AG04449 (cell line): ENCODE measurements at places on chromosomes 3 and 15.

GRCh38 chr15:91965501-91966193 lies 112.1 kb downstream of the SLCO3A1 start:
- no peak for DNase-seq

DNA sequence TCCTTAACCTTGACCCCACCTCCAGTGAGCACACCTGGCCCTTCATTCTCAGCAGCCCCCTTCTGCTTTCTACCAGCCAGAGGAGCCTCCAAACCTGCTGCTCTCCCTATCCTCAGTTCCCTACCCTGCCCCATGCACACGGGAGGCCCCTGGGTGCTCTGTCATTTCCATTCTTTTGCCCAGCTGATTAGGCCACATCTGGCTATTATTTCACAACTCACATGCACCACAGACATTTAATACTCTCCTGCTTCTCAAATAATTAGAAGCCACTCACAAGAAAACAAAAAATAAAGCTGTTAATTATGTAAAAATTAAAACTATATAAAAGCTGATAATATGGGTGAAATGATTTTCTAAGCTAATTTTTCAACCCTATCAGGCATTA lies 50.7 kb downstream of the MYLK start:
- no peak for DNase-seq

GRCh38 chr3:167978071-167978470 lies 117.7 kb downstream of the GOLIM4 start:
- DNase-seq: no peak

DNA sequence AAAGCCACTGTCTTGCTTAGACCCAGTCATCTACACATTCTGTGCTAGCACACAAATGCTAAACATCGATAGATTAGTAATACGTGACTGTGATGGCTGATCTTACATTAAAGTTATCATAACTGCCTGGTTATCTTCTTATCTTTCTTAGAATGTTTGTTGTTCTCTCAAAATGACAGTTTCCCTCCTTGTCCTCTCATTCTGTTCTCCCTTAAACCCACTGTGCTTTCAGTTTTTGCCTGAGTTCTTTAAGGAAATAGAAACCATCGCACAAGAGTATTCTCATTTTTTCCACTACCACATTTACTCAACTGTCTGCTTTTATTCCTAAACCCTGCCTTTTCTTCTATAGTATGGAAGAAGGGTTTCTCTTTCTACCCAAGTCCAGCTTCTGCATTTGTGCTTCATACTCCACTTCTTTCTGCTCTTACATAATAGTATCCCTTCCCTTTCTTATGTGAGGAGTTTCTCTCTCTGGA lies 17.1 kb downstream of the STX19 start:
- no peak for DNase-seq

DNA sequence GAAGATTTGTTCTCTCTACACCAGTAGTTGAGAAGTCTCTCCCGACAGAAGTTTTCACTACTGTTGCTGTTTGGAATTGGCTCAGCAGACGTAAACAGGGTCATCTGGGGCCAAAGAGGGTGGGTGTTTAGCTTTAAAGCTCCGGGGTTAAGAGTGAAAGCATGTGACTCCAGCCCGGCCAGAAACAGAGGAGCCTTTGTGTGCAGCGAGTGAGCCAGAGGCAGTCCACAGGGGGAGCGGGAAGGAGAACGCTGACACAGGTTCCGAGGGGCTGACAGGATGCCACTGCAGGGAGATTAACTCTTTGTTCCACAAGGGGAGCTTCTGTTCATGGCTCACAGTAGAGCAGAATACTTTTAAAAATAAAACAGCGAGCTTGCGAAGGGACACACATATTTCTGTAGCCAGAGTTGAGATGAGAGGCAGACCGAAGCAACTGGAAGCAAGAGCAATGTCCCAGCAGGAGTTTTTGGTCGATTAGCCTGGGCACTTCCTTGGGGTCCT lies 26.9 kb downstream of the BMF start:
- DNase-seq: no peak

DNA sequence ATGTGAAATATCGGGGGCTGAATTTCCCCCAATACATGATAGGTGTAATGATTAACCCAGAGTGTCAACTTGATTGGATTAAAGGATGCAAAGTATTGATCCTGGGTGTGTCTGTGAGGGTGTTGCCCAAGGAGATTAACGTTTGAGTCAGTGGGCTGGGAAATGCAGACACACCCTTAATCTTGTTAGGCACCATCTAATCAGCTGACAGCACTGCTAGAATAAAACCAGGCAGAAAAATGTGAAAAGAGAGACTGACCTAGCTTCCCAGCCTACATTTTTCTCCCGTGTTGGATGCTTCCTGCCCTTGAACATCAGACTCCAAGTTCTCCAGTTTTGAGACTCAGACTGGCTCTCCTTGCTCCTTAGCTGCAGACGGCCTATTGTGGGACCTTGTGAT lies 247.8 kb downstream of the OTOL1 start:
- DNase-seq: no peak

- DNase-seq: no peak
Observed at GRCh38 chr3:26535151-26535550, 87.4 kb upstream of the LRRC3B start.

GRCh38 chr3:140896997-140897396 lies 44.6 kb upstream of the SLC25A36 start:
- DNase-seq: no peak

- DNase-seq: no peak
Observed at GRCh38 chr3:151203051-151203420, at the start of gene GPR171. GPR171 (minus strand) TSS chr3:151203216; CDS start chr3:151199386, 3,830 bp downstream.

DNA sequence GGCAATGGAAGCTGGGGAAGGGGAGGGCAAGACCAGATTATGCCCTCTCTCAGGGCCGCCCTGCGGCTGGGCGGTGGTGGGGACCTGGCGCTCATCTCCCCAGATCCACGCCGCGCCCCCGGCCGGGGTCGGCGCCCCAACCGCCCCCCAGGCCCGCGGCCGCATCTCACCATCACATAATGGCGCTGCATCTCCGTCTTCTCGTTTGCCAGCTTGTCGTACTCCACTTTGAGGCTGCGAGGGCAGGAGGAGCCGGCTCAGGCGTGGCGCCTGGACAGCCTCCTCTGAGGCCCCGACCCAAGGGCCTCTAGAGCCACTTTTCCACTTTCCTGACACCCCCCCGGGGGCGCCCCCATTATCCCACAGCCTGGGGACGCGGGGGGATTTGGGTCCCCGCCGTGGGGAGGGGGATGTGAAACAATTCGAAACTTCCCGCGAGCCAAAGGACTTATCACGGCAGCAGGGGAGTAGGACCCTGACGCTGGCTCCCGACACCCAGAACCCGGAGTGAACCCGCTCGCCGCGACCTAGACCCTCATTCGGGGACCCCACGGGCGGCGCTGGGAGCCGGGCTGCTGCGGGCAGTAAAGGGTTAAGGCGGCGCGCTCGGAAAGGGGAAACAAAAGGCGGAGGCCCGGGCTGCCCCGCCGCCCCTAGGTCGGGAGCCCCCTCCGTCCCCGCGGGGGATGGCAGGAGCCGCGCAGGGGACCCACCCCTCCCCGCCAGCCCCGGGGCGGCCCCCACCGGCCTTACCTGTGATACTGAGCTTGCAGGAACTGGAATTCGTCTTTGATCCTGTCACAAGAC lies 2.1 kb downstream of the TLE3 start:
- DNase-seq: no peak

GRCh38 chr15:65766422-65767263 lies 25.4 kb downstream of the DENND4A start:
- no peak for DNase-seq

DNA sequence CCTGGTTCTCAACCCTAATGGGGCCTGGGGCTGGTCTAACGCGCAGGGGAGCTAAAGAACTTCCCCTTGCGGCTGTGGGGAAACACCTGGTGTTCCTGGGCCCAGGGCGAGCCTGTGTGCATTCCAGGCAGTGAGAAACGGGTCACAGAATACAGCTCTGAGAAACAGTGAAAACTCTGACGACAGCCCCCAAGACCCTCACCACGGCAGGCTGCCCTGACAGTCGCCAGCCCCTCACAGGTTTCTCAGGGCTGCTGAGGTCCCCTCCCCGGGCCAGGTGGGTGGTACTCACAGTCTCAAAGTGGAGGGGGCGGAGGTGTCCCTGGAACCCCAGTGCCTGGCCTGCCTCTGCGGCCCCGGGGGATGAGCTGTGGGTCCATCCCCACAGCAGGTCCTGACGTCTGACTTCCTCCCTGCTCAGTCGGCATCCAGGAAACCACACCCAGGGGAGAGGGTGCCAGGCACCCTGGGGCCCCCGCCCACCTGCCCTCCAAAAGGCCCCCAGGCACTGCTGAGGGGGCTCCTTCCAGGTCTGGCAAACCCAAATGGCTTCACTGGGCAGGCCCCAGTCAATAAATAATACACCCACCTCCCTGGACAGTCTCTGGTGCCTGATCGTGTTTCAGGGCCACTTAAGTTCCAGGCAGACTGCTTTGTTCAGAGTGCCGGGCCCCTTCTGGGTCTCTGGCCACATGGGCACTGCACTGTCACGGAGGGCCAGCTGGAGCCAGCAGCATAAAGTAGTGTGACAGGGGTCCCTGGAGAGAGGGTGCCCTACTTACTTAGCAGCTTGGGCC lies 57.7 kb downstream of the IQSEC1 start:
- DNase-seq: no peak

DNA sequence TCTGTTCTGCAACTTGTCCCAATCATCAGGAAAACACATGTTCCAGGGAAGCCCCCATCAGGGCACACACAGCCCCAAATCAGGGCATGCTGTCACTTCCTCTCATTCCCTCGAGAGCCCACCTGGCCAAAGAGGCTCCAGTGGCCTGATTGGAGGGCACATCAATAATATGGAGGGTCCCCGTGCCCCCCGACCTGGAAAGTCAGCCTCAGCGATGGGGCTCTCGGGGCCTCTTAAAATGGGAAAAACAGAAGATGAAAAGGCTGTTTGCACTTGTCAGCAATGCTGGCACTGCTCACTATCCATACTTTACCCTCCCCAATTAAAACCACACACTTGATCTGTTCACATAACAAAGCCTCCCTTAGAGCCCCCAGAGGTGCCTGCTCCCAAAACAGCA lies 172.9 kb upstream of the NSMCE3 start:
- no peak for DNase-seq

GRCh38 chr3:39109086-39109485 lies 1.6 kb downstream of the TTC21A start:
- DNase-seq: no peak

DNA sequence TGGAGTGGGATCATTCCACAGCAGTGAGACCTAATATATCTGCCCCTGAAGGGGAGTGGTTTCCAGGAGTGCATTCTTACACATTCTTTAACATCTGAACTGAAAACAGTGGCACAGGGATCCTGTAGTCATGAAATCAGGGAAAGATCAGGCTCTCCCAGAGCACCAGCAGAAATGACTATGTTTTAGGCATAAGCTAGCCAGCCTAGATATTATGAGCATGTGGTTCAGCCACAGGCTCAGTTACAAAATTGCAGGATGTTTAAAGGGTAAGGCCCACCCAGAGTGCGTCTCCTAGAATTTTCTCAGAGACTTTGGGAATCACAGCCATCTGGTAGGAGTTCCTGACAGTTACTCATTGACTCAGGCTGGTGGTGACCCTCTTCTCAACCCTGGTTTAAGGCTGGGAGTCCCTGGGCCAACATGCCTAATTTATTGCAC lies 20.9 kb downstream of the FSTL1 start:
- DNase-seq: no peak

DNA sequence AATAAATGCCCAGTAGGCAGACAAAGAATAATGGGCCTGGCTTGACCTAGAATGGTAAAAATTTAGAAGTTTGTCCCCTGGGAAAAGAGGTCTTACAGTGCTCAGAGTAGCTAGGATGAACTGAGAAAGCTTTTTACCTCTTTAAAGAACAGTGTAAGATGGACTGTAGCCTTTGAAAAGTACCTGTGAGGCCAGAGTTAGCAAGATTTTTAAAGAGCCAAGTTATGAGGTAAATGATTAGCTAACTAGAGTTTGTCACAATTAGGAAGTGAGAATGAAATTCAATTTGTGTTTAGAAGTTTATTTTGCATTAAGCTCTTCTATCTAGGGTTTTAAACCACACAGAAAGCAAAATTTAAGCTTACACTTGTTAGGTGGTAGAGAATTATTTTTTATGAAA lies 480.9 kb downstream of the ZIC1 start:
- no peak for DNase-seq

GRCh38 chr15:60656041-60656440 lies 177.1 kb upstream of the ICE2 start:
- no peak for DNase-seq

DNA sequence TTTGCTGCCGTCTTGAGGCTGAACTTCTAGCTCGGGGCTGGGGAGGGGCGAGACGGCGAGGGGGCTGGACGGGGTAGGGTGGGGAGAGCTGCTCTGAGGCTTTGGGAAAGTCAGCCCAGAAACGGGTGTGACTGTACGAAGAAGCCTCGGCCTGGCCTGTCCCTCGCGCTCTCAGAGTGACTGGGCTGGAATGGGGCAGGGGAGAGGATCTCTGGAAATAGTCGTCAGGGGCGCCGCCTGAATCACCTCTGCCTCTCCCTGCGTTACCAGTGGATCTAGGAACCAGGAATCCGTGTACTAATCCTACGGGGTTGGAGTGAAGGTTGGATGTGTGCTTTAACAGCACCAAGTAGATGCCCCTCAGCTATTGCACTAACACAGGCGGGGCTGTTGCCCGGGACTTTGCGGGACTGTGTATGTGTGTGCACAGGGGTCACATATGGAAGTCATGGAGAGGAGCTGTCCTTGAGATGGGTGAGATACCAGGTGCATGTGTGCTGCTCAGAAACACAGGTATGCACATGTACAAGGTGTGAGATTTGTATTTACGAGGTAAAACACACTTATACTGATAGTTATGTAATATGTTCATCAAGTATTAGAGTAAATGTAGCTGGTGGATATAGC lies 591 bp downstream of the FOXL2NB start:
- no peak for DNase-seq

GRCh38 chr15:78363381-78363734 lies 23.2 kb downstream of the CRABP1 start:
- DNase-seq: no peak

- no peak for DNase-seq
Observed at GRCh38 chr3:43861635-43862034, 170.9 kb downstream of the ABHD5 start.

- no peak for DNase-seq
Observed at GRCh38 chr3:52385157-52385556, 59.7 kb downstream of the SEMA3G start.

GRCh38 chr15:73951601-73952000 lies 25.3 kb downstream of the LOXL1 start:
- DNase-seq: no peak
